ENCODE measurements at places on chromosomes 5 and 9.

GRCh38 chr5:124707520-124707919, 38.9 kb downstream of the ZNF608 start:
- DNase-seq: no peak

- DNase-seq: no peak
These were observed 12.8 kb downstream of the OR1K1 start for GRCh38 chr9:122812736-122813135.

DNA sequence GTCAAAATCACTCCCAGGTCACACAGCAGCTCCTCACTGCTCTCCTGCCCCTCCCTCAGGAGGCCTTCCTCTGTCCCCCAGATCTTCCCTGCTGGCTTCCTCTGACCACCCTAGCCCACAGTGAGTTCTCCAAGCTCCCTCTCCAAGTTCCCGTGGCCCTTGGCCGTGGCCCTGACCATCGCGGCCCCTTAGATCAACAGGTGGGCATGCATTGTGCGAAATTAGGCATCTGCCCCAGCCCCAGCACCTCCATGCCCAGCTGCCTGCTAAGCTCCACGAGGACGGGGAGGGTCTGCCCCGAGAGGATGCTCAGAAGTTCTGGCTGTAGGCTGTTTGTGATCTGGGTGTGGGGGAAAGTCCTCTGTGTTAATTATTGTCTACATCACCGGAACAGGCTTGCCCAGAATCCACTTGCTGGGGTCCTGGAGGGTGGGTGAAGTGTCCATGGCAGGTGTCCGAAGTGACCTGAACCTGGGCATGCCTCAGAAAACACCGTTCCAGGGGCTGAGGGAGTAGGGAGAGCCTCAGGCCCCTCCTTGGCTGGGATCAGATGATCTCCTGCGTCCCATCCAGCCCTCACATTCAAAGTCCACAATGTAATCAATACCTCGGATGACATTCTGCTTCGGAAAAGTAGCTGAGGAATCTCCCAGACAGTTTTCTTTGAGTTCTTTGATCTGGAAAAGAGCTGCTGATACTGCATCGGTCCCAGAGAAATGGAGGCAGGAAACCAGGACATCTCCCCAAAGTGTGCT, 194.8 kb downstream of the PAX5 start:
- DNase-seq: no peak

- DNase-seq: peak; percentile 33
These were observed 505 bp upstream of the ACER2 start for GRCh38 chr9:19408316-19408692.

- no peak for DNase-seq
These were observed 42.9 kb upstream of the SMAD5 start for GRCh38 chr5:136089791-136090190.

GRCh38 chr5:126594748-126595485, at the start of gene ALDH7A1:
Gene ALDH7A1 (minus strand): TSS chr5:126595219. CDS start chr5:126595198, 21 bp downstream.
- DNase-seq: peak; percentile 86

DNA sequence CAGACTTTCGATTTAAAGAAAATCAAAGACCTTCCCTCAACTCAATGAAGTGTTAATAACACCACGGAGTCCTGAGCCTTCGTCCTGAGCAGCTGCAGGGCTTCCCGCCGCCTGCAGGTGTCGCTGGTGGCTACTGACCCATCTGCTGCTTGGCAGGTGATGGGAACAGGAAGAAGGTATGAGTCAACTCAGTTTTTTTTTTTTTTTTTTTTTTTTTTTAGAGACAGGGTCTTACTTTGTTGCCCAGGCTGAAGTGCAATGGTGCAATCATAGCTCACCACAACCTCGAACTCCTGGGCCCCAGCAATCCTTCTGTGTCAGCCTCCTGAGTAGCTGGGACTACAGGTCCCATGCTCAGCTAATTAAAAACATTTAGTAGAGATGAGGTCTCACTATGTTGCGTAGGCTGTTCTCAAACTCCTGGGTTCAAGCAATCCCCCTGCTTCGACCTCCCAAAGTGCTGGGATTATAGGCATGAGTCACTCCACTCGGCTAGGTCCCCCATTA, 185.7 kb upstream of the IL12B start:
- DNase-seq: peak; percentile 6

DNA sequence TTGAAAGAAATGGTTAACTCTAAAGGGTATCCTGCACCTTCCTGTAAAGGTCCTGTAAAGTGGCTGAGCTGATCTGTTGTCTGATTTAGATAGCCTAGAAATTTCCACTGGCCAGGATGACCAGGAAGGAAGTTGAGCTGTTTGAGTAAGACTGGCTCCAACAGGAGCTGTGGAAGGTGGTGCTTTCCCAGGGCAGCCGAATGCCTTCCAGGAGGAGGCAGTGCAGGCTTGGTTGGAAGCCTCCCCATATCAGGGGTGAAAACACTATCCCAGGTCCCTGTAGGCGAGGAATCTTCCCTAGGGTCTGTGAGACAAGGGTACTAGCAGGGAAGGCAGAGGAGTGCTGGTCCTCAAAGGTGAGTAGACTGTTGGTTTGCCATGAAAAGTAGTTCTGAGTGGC, 98.4 kb downstream of the LIX1 start:
- no peak for DNase-seq

- no peak for DNase-seq
These were observed 80.0 kb downstream of the OXCT1 start for GRCh38 chr5:41790038-41790776.

- DNase-seq: no peak
These were observed 128.3 kb downstream of the TLE1 start for GRCh38 chr9:81560851-81561732.

GRCh38 chr5:132315529-132316067, 21.4 kb downstream of the SLC22A4 start:
- no peak for DNase-seq
